Stimulated activated CD8-positive, alpha-beta memory T cell treated with anti-CD3 and anti-CD28 coated beads, Interleukin-4, amount 100 ng/mL, for 48 hours (primary cell): ENCODE measurements at places on chromosomes 3 and 15.
A peak's percentile ranks its signal among the peaks of the same experiment; 100 is the strongest.

DNA sequence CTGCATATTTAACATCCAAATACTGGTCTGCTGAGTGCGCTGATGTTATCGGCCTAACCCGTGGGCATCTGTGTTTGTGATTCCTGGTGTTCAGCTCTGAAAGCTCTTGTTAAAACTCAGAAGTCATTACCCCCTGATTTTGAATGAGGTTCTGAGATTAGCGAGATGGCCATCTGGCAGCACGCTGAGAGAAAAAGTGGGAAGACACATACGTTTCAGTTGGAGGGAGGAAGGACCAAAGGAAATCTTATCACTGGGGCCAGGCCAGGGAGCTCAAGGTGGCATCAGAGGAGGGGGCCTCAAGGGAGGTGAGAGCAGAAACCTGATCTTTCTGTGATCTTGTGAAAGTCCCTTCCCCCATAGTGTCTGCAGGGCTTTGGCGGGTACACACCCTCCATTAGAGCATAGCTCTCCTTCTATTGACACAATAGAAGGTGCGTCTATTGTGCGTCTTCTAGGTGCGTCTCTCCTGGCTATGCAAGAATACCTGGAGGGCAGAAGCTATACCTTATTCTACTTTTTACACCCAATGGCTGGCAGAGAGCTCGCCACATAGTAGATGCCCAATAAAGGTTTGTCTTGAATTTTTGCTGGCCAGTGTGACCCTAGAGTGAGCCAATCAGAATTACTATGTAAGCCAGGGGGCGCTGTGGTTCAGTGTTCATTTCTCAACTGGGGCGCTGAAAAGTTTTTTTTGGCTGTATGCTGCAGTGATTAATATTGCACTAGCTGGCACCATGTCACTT lies 182.4 kb downstream of the SHQ1 start:
- DNase-seq, result peak; percentile 80

DNA sequence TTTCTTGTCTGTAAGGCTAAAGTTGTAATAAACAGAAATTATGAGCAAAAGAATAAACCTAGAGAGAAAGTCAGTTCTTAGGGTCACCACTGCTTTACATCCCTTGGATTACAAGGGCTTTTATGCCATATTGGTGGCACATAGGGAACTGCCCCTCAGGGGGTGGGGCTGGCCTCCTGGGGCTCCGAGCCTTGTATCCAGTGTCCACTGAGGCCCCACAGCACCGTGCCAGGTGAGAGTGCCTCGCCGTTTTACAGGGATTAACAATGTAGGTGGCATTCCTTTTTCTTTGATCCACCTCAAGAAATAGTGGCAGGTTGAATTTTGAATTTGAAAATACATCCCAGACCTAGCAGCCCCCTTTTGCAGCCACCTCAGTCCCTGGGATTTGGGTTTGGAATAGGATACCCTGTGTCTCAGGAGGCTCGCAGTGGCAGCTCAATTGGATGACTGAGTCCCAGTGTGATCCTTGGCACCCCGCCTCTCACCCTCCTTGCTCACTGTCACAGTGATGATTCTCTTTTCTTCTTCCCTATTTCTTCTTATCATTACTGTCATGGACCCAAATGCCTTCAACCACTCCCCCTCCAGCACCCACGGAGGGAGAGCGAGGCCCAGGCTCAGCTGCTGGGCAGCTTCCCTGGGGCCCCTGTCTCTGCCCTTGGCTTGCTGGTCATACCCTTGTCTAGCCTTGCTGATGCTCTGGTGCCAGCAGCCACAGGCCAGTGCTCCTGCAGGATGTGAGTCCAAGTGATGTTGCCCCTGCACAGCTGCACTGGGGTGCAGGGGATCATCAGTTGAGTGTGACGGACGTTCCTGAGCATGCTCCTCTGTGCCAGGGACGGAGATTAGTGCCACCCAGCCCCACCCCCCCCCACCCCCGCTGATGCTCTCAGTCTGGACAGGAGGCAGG lies 137.9 kb downstream of the DNAJB8 start:
- DNase-seq, result no peak

DNA sequence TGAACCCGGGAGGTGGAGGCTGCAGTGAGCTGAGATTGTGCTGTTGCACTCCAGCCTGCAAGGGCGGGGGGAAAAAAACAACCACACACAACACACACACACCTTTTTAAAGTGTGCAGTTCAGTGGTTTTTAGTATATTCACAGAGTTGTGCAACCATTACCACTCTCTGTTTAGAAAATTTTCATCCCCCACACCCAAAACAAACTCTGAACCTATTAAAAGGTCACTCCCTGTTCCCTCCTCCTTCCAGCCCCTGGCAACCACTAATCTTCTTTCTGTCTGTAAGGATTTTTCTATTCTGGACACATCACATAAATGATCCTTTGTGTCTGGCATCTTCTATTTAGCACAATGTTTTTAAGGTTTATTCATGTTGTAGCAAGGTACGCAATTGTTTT lies 159.1 kb downstream of the ATG7 start:
- DNase-seq, result no peak

- DNase-seq, result no peak
These were observed 53.1 kb upstream of the PARL start for GRCh38 chr3:183937601-183938286.

DNA sequence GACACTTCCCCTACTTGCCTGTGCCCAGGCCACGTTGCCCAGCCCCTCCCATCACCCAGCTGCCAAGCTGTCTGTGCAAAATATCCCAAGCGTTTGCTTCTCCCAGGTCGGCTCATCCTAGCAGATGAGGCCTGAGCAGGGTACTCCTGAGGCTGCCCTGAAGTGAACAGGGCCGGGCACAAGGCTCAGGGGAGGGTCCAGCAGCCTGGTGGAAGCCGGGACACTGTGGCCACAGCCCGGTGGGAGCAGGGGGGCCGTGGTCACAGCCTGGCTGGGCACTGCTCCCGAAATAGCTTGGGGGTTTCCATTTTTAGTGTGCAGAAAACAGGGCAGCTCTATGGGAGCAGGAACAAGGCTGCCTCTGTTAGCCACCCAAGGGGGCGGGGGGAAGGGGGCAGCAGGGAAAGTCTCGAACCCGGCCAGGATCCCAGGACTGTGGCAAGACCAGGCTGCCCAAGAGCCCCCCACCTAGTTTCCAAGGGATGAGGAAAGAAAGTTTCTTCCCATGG lies 3.4 kb downstream of the PLXNB1 start:
- no peak for DNase-seq

GRCh38 chr15:65189102-65189740 lies 4.1 kb upstream of the CLPX start:
- peak; percentile 35 for DNase-seq

DNA sequence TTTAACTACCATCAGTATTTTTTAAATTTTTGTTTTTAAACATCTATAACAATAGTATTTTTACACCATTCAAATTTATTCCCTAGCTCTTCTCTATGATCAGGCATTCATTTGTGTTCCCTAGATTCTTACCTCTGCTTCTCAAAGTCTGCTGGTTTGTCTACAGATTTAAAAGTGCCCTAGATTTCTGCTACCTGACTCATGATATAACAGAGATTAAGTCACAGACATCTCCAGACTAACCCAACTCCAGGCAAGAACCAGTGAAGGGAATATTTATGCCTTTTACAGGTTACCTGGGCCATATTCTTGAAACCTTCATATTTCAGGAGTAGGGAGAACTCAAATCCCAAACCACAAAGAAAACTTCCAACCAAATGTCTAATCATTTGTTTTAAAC lies 38.8 kb downstream of the ADAM10 start:
- DNase-seq, result no peak

DNA sequence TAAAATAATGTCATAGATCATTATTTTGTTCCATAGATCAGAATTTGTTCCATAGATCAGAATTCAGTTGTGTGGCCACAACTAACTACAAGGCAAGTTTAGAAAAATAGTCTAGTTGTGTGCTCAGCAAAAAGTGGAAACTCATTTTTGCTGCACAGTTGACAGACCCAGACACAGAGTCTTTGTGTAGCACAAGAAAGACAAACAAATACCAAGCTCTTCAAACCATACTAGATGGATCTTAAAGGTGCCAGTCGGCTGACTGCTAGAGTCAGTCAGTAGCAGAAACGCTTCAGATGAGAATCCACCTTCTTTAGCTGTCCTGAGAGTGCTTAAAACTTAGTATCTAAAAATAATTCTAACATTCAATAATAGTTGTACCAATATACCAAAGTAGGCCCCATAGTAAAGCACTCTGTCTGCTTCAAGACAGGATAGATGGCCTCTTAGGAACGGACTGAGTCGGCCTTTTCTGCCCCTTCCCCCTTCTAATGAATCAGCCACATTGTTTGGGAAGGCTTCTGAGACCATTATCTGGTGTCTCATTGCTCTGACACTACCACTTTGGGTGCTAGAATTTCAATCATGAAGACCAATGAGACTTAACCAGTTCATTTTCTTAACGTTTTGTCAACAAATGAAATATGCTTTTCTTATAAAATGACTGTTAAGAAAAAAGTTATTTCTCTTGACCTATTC lies 27.7 kb upstream of the SLC4A7 start:
- no peak for DNase-seq

DNA sequence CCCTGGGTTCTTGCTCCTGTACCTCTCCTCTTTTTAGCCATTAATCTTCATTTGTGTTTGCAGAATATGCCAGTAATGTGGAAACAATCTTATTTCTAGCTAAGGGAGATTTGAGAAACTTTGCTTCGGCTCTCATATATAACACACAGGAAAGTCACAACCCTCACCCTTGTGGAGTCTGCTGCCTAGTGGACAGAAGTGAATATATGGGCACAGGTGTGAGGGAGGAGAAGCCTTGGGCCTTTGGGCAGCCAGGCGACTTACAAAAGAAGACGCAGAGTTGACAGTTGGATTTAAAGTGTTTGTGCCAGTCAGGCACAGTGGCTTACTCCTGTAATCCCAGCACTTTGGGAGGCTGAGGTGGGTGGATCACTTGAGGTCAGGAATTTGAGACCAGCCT lies 181.8 kb upstream of the TBL1XR1 start:
- no peak for DNase-seq
